ENCODE measurements at places on chromosomes 5 and 9.

GRCh38 chr9:127595611-127596010 lies 16.5 kb upstream of the STXBP1 start:
- no peak for DNase-seq

GRCh38 chr9:114446672-114447450 lies 58.4 kb downstream of the WHRN start:
- no peak for DNase-seq

GRCh38 chr5:56262279-56262678 lies 29.1 kb upstream of the ANKRD55 start:
- DNase-seq, result no peak

GRCh38 chr9:83526901-83527300 lies 11.3 kb downstream of the FRMD3 start:
- no peak for DNase-seq

GRCh38 chr9:121568343-121569265 lies 69.0 kb upstream of the GGTA1 start:
- no peak for DNase-seq

DNA sequence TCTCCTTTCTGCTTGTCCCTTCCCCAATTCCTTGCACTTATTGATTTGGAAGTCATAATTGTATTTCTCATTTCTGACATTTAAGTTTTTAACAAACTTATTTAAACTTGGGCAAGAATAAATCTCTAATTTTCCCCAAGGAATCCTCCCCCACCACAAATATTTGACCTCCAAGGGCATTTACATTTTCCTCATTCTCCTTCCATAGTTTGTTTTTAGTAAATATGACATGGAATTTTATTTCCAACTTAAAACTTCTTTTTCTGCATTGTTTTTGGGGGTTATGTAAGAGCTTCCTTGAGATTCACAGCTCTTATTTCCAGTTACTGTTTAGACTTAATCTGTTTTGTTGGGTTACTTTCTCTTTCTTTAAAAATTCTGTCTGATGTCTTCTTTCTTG lies 64.9 kb downstream of the ZNF618 start:
- DNase-seq, result no peak

DNA sequence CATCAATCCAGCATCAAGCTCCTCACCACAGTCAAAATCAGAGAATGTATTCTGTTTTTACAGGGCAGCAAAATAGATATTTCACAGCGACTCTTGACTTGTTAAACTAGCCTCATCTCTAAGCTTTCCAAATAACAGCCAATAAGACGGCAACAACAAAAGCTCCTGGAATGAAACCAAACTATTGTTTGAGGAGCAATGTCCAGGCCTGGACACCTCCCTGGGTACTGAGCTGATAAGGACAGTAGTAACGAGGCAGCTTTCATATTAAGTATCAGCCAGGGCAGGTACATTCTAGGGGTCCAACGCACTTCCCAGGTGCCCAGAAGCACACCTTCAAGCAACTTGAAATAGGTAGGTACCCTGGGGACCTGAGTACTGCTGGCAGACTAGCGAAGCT lies 260.3 kb downstream of the ENC1 start:
- DNase-seq, result no peak

DNA sequence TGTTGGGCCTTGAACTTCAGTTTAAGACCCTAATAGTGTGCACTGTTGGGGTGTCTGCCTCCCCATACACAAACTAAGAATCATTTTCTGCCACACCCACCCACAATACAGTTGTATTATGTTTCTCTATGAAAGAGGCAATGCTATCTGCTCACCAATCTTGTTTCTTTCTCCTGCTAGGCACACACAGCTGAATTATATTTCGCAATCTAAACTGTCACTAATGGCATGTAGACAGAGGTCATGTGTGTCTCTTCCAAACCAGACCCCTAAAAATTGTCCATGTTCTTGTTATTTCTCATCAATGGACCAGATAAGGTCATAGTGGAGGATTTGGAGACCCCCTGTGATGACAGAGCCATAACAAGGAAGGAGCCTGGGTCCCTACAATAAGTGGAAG lies 57.3 kb downstream of the RIGI start:
- DNase-seq, result no peak

DNA sequence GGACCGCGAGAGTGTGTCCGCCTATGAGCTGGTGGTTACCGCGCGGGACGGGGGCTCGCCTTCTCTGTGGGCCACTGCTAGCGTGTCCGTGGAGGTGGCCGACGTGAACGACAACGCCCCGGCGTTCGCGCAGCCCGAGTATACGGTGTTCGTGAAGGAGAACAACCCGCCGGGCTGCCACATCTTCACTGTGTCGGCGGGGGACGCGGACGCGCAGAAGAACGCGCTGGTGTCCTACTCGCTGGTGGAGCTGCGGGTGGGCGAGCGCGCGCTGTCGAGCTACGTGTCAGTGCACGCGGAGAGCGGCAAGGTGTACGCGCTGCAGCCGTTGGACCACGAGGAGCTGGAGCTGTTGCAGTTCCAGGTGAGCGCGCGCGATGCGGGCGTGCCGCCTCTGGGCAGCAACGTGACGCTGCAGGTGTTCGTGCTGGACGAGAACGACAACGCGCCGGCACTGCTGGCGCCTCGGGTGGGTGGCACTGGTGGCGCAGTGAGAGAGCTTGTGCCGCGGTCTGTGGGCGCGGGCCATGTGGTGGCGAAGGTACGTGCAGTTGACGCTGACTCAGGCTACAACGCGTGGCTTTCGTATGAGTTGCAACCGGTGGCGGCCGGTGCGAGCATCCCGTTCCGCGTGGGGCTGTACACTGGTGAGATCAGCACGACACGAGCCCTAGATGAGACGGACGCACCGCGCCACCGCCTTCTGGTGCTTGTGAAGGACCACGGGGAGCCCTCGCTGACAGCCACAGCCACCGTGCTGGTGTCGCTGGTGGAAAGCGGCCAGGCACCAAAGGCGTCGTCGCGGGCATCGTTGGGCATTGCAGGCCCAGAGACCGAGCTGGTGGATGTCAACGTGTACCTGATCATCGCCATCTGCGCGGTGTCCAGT lies 1.8 kb downstream of the PCDHA7 start:
- no peak for DNase-seq

GRCh38 chr5:18736051-18736398 lies 1101.8 kb downstream of the TAF11L14 start:
- no peak for DNase-seq

DNA sequence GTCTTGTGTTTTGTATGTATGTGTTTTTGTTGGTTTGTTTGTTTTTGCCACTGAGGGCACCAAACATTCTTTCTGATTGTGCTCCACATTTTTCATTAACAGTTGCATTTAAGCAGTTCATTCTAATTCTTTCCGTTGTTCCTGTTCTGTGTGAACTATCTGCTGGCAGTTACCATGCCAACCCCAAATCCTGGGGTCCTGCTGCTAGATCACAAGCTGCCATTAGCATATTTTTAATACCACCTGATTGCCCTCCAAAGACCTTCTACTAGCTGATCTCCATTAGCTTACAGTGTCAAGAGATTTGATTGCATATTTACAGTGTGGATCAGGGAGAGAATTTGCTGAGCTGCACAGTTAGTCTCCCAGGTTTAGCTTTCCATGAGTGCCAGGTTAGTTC lies 40.6 kb upstream of the STARD4 start:
- DNase-seq, result no peak

DNA sequence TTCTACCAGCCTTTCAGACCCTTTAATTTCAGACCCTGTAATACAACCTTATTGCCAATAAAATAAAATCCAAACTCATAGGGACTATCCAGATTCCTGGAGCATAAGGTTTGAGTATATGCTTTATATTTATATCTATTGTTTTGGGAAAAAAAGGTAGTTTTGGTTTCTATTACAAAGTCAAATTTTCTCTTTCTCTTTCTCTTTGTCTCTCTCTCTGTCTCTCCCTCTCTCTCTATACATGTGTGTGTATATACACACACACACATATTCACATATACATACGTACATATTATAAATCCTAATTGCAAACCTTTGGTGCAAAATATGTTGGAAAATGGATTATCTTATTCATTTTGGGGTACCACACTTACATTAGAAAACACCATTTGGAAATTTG lies 39.0 kb downstream of the TMEM232 start:
- DNase-seq, result no peak

DNA sequence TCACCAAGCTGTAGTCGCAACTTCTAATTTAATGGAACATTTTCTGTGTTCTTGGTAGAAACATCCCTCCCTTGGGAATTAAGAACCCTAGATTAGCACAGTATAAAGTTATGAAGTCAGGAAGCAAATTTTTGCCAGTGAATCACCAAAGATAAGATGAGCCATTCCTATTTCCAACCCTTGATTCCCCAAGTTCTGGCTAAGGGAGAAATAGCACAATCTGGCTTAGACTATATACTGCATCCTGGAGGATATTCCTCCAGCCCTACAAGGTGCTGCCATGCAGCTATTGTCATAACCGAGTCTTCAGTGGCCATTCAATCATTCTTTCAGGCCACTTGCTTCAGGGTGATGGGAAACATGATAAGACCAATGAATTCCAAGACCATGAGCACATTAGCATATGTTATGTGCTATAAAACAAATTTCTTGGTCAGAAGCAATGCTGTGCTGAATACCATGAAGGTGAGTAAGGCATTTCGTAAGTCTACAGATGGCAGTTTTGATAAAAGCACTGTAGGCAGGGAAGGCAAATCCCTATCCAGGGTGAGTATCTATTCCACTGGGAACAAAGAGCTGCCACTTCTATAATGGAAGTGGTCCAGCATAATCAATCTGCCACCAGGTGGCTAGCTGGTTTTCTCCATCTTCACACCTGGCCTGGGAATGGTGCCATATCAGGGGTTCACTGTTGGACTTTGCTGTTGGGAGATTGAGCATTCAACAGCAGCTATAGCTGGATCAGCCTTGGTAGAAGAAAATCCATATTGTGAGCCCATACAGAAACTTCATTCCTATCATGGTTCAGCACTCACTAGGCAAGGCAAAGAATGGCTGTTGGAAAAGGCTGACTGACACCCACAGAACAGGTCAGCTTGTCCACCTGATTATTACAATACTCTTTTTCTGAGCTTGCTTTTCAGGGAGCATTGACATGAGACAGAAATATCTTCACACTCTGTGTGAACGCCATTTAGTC lies 19.6 kb upstream of the ARL15 start:
- DNase-seq, result no peak

GRCh38 chr9:127545196-127546124 lies 66.6 kb upstream of the STXBP1 start:
- no peak for DNase-seq

GRCh38 chr9:133855802-133856521 lies 117.8 kb upstream of the SARDH start:
- no peak for DNase-seq

DNA sequence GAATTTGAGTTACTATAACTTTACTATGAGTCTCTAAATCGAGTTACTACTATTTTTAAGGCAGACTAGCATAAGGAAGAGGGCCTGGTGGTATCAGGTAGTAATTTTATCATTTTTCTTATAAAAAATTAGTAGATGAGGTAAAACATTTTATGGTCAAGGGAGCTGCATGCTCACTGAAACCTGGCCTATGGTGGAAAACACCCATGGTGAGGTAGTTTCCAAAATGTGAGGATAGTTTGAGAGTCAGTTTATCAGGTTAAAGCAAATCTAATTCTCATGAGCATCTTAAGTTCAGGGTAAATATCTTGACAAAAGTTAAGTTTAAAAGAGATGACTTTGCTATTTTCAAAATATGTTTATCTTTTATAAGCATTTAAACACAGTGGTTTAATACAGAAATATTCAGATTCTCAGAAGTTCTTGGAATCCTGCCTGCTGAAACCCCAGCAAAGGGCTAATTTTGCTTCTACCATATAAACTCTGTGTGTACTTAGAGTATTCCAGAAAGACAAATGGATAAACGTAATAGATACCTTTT lies 10.0 kb downstream of the DDX4 start:
- no peak for DNase-seq

DNA sequence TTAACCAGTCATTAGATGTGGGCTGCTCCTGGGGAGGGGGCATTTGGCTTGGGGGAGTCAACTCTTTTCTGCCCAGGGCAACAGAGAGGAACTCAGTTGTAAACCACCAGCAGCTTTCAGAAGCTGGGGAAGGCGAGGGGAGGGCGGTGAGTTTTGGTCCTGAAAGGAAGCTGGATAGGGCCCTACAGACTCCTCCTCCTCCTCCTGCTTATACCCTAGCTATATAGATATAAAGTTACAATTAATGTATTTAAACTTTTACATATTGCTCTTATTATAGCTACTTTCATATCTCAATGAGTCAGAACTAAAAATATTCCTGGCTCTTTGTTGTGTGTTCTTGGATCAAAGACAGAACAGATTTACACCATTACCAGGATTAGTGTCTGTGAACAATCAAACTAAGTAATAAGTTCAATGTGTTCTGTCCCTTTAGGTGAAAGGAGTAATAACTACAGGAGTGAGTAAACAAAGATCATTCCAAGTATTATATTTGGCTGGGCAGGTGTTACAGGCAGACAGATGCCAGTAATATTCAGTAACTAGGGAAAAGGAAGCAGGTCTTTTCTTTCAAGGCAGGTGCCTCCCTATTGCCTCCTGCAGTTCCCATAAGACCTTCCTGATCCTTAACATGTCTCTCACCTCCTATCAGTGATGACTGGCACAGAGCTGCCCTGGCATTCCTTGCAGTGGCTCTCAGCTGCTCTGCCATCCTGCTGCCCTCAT lies 20.5 kb upstream of the VPS13A start:
- no peak for DNase-seq

DNA sequence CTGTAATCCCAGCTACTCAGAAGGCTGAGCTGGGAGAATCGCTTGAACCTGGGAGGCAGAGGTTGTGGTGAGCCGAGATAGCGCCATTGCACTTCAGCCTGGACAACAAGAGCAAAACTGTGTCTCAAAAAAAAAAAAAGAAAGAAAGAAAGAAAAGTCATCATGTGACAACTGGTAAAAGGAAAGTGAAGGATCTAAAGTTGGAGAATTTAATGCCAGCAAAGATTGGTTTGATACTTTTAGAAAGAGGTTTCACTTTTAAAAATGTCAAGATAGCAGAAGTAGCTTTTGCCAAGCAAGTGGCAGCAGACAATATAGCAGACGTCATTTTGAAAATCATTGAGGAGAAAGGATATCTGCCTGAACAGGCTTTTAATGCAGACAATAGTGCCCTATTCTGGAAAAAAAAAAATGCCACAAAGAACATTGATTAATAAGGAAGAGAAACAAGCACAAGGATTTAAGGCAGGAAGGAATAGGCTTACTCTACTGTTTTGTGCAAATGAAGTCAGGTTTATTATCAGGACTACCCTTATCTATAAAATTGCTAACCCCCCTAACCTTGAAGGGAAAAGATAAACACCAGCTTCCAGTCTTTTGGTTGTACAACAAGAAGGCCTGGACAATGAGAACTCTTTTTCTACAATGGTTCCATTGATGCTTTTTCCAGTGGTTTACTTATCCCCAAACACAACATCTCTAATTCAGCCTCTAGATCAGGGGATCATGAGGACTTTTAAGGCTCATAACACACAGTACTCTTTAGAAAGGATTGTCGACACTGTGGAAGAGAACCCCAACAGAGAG lies 12.0 kb downstream of the PKD2L2 start:
- no peak for DNase-seq

DNA sequence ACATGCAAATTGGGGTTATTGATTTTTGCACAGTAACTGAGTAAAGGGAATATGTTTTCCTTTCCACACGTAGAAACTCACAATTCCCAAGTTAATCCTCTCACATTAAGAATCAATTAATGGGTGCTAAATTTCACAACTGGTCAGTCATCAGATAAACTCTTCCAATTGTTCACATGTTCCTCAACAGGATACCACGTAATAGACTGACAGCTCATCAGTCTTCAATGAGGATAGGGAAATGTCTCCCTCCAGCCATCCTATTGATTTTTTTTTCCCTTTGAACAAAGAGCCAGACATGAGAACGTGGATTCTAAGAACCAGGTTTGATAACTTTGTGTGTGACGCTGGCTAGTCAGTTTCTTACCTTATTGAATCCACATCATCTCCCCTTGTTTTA lies 768 bp upstream of the CER1 start:
- no peak for DNase-seq

GRCh38 chr5:53386341-53386740 lies 94.1 kb upstream of the FST start:
- no peak for DNase-seq
